Stimulated activated CD8-positive, alpha-beta memory T cell treated with anti-CD3 and anti-CD28 coated beads, Interleukin-7, amount 100 ng/mL, for 1 hour (primary cell): ENCODE measurements at places on chromosomes 5 and 9.

- DNase-seq, result no peak
Observed at GRCh38 chr5:135223891-135224625, 175.0 kb downstream of the MACROH2A1 start.

- DNase-seq, result no peak
Observed at GRCh38 chr9:13023498-13023897, 248.7 kb downstream of the LURAP1L start.

DNA sequence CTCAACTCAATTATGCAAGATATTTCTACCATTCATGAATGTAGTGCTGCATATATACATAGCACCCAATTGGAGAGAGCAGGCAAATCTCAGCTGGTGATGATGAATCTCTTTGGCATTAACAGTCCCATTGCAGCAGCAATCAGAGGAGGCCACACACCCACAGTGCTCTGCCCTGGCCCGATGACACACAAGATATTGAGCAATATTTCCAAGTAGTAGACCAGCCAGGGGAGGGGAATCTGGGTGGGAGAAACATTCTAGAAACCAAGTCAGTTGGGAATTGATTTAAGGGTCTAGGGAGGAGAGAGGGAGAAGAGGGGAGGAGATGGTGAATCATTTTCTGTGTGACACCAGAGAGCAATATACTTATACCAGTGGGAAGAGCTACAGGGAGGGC, 14.9 kb upstream of the C5orf63 start:
- no peak for DNase-seq

GRCh38 chr5:127411381-127411780, 106.1 kb upstream of the PRRC1 start:
- no peak for DNase-seq

GRCh38 chr9:127169575-127169883, 47.1 kb upstream of the ANGPTL2 start:
- no peak for DNase-seq

DNA sequence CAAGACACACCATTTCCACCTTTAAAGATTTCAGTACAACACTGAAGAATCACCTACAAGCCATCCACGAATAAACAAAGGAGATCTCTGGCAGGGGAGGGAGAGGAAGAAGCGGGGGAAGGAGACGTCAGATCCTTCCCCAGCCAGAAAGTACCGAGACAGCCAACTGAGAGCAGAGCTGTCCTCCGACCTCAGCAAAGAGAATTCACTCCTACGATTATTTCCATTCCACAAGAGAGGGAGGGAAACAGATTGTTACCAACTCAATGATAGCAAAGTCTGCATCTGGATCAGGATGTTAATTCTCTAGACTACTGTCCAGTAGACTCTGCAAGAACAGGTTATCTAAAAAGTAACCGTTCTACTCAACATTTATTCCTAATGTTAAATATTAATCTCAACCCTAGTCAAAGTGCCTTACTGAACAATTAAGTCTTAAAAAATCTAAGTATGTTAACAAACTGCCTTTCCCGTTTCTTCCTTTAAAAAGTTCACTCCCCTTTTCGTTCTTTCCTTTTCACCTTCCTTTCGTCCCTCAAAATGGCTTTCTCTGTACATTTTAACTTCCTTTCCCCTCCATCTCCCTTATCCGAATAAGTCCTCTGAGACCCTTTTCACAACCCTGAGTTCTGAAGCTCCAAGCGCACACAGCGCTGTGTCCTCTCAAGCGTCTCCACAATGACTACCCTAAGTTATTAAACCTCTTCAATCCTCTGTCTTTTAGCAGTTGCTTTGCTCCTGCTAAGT, 1.4 kb downstream of the CHD1 start:
- peak; percentile 20 for DNase-seq
